ENCODE measurements at places on chromosomes 7 and 10. TPM values are rescaled to one million over a fixed set of nuclear protein-coding genes. Genes with fewer than 3 reads are reported as not detected.

DNA sequence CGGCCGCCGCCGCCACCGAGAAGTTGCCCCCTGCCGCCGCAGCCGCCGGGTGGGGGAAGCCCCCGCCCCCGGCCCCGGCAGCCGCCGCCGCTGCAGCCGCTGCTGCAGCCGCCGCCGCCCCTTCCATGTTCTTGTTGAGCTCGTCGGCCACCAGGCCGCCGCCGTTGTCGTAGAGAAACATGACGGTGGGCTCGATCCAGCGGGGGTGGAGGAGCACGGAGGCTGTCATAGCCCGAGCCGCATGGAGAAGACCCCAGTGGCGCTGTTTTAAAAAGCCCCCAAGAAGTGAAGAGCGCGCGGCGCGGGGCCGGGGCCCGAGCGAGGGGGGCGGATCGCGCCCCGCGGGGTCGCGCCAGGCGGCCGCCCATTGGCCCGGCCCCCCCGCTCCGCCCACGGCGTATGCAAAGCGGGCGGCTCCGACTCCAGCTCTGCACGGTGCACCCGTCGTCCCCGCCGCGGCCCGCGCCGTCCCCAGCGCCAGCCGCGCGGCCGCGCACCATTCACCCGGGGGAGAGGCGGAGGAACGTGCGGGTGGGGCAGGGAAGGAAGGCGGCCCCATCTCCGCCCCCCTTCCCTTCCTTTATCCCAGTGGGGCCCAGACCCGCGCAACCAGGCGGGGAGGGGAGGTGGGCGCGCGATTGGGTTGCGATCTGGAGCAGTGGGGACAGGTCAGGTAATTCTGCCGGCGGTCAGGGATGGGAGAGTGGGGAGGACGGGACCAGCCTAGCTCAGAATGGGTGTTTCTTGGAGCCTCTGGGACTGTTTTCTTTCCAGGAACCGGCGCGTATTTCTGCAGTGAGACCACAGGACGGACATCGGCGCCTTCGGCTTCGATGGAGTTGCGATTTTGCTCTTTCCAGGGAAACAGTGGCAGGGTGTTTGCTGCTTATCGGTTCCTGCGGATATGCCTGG, at the start of gene HOXA13:
Gene HOXA13 (minus strand): TSS at position 243 of the 912 bp plus-strand sequence. CDS start 14 bp downstream, at position 229.
- peak; percentile 63 for DNase-seq

Gene SUPV3L1
- total RNA-seq = 26.6 TPM

DNA sequence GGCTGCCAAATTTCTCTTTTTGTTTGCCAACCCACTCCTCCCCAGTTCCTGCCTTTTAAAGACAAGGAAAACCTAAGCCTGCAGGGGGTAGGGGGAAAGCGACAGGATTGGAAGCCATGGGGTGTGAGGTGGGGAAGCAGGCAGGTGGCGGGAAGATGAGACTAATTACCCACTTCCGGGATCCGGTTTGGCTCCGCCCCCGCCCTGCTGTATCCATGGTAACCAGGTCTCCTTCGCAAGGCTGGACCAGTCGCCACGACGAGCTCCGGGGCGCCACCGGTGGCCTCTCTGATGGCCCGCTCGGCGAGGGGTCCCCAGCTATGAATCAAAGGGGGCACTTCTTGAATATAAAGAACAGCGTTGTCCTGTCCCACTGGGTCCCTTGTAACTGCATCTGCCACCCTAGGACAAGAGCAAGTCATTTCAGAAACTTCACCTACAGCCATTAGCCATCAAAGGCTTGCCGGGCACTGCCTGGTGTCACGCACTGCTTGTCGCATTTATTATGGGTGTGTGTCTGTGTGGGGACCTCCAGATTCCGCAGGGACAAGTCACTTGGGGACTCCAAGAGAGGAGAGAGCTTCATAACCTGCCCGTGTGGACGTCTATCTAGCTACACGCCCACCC, 55.4 kb upstream of the LMTK2 start:
- no peak for DNase-seq

DNA sequence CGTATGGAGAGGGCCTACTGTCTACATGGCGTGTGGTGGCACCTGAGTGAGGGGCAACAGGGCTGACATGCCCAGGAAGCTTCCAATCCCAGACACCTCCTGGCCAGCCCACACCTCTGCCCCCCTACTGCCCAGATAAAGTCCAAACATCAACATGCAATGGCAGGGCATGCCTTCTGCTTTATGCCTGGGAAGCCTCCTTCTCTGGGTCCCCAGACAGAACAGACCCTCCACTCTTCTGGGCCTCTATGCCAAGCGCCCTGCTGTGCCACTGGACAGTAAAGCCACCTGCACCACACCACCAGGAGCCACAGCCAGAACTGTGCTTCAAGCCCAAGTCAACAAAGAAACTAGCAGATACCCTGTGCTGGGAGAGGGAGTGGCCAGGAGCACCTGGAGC, 12.5 kb downstream of the TMEM72 start:
- DNase-seq = no peak

DNA sequence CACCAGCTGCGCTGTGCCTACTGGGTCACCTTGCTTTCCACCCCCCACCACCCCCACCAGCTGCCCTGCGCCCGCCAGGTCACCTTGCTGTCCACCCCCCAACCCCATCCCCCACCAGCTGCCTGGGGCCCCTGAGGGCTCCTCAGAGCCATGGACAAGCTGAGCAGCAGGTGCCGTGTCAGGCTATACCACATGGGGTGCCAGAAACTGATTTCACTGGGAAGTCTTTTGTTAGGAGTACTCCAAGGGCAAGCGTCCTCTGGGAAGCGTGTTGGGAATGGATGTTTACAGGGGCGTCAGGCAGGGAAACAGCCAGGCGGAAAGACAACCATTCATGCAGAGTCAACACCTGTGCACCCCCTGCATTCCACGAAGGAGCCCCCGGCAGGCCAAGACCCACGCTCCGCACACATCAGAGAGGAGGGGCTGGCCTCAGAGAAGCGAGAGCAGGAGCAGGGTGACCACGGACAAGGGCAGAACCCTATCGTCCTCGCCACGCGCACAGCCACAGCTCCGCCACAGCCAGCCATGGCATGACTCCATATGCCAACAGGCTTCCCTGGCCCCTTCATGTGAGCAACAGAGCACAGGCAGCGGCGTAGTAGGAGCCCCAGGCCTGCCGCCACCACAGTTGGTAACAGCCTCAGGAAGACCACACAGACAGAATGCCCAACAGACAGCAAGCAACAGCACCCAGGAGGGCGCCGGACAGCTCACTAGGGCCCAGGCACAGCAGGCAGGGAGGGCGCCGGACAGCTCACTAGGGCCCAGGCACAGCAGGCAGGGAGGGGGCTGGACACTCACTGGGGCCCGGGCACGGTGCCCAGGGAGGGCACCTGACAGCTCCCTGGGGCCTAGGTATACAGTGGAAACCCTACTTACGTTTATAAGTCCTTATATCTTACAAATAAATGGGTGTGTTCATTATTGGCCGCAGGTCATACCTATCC, 180.8 kb downstream of the MAD1L1 start:
- DNase-seq = peak; percentile 16

Gene PRLHR
- total RNA-seq = not detected

- DNase-seq = no peak
Measured at GRCh38 chr7:118250860-118251494, 26.5 kb downstream of the ANKRD7 start.

- no peak for DNase-seq
Measured at GRCh38 chr7:79118143-79118542, 335.3 kb downstream of the MAGI2 start.

GRCh38 chr7:151045262-151045661, 3.1 kb upstream of the ASIC3 start:
- DNase-seq = no peak

DNA sequence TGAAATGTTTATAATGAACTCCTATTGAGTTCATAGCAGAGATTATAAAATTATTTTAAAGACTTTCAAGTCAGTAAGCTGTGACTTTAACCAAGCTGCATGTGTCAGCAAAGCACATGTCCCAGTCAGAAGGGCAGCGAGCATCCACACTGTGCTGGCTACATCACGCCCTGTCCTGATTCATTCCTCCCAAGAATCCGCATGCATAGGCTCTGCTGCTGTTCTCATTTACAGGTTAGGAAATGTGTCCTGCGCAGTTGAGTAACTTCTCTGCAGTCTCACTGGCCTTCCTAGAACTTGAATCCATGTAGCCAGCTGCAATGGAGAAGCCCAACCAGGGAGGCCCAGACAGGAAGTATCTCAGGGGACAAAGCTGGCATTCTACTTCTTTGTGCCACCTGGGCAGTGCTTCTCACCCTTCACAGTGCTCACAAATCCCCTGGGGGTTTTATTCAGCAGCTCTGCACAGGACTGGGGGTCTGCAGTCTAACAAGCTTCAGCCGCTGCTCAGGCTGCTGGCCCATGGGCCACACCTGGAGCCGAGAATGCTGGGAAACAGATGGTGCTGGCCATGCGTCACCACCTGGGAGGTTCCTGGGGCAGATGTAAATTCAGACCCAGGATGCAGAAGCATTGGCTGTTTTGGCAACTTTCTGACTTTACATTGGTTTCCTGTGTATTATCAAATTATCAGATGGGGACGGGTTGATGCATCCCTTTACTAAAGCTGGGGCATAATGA, 192.8 kb upstream of the GDF10 start:
- no peak for DNase-seq

GRCh38 chr10:66927971-66928770, 2.3 kb downstream of the LRRTM3 start:
- DNase-seq = peak; percentile 51

Measured in myocyte (in vitro differentiated cells).